ENCODE measurements at places on chromosomes 3 and 15.

GRCh38 chr15:57440799-57441198 is 64.5 kb downstream of the CGNL1 start:
- DNase-seq: peak; percentile 86

GRCh38 chr15:39651881-39652280 is 71.0 kb downstream of the THBS1 start:
- no peak for DNase-seq

DNA sequence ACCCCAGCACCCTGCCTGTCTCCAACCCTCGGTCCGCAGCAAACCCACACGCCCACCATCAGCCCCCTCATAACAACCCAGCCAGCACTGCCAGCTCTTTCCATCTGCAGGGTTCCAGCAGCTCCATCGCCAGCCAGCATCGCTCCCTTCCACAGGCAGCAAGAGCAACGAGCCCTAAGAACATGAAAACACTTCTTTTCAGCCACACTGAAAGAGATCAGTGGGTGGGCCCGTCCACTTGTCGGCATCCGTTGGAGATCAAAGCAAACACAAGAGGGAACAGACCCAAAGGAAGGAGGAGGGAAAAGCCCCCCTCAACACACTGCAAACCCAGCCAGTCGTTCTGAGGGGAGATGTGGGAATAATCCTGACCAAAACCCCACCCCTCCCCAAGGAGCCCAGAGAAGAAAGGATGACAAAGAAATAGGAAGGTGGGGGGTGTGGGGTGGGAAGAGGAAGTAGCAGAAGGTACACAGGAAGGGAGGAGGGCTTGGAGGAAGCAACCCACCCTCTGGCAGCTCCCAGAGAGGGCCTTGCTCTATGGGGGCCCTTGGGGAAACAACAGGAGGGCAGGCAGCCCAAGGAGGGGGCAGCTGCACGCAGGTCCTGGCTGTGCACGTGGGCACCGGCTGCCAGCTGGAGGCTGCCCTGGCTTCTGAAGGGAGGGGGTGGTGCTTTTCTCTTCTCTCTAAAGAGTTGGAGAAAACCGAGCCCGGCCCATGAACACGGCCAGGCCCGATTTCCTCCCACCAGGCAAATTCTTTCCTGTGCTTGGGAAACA is 473.6 kb upstream of the PROK2 start:
- no peak for DNase-seq

DNA sequence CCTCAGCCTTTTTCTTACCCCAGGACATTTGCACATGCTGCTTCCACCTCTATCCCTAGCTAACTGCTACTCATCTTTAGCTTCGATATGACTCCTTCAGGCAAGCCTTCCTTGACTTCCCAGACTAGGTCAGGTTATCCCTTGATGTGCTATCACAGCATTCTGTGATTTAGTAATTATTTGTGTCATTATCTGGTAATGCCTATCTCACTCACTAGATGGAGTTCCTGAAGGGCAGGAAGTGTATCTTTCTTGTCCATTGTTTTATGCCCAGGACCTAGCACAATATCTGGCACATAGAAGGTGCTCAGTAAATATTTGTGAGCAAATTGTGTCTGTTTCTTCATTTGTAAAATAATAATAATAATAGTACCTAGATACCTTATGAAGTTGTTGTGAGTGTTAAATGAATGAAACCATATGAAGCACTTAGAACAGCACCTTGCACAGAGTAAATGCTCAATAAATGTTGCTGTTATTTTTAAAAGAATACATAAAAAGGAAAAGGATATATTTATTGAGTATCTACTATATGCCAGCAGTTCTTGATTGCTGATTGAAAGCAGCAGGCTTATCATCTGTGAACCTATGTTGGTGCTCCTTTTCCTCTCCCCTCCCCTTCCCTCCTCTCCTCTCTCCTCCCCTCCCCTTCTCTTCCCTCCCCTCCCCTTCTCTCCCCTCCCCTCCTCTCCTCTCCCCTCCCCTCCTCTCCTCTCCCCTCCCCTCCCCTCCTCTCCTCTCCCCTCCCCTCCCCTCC is 31.5 kb downstream of the SQOR start:
- DNase-seq: no peak

DNA sequence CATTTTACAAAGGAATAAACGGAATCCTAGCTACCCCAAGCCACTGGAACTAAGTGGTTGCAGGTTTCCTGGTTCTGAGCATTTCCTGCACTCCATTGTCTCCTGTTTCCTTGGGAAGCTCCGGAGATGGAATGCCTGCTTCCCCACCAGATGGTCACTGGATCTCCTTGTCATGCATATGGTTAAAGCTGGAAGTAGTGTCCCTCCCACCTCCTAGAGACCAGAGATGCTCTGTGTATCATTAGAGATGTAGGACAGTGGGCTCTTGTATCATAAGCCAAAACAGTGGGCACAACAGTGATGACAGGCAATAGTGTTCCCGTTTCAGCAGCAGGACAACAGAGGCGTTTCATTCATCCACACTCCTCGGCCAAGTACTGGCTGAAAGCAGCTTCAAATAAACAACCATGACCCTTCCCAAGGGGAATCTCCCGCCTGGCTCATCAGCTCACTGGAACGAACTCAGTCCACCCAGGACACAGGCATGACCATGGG is 136.2 kb upstream of the EIF1B start:
- DNase-seq: no peak

DNA sequence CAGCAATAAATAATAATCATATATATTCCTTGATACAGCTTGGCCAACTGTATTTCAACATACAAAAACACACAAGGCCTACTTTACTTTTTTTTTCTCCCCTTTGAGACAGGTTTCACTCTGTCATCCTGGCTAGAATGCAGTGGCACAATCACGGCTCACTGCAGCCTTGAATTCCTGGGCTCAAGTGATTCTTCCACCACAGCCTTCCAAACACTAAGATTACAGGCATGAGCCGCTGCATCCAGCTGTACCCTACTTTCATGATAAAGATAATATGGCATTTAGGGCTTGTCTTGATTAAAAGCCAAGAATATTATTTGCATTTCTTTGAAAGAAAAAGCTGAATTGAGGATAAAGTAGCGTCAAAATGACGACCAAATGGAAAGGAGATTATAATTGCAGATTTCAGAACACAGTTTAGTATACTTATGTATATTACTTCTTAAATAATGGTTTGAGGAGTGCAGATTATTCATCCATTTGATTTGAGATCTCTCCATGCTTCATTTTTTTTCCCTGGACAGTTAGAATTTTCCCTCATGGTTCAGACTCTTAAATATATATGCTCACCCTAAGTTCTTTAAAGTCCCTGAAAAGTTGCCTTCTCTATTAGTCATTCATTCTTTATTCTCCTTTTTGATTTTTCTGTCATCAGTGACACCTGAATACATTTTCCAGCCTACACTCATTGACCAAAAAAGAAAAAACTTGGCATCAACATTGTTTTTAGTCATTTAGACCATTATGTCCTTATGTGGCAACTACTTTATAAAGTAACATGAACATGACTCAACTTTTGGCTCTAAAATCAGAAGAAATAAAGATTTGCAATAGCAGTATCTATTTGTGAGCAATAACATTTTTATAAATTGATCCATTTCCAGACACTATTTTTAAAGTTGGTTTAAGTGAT is 48.5 kb upstream of the MLF1 start:
- no peak for DNase-seq

- DNase-seq: no peak
These were observed 7.3 kb downstream of the TMCO5A start for GRCh38 chr15:37941779-37942178.

DNA sequence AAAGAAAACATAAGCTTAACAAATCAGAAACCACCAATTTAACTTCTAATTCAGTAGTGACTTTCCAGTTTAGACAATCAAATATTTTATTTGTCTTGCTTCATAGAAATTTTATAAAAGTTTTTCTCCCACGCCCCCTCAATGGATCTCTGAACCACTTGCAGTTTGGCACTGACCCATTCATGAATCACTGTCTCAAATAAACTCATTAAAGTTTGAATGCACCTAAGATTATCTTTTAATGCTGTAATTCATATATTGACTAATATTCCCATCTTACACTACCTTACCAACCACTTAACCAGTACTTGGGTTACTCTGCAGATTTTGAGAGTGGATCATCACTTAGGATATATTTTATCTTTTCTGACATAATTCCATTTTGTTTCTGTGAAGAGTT is 880.2 kb downstream of the OTOL1 start:
- no peak for DNase-seq

DNA sequence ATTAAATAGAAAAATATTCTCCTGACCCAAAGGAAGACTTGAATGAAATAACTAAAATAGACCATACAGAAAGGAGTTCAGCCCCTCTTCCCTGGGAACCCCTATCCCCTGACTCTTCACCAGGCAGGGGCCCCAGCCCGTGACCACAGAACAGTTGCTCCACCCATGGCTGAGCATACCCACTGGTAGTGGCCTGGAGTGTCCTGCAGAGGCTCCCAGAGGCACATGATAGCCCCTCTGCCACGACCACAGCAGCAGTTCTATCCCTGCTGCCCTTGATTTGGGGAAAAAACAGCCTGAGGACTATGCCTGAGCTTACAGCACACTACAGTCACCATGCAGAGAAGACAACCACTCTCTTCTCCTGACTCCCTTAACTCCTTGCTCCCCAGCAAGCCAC is 31.8 kb downstream of the TTC14 start:
- DNase-seq: no peak

DNA sequence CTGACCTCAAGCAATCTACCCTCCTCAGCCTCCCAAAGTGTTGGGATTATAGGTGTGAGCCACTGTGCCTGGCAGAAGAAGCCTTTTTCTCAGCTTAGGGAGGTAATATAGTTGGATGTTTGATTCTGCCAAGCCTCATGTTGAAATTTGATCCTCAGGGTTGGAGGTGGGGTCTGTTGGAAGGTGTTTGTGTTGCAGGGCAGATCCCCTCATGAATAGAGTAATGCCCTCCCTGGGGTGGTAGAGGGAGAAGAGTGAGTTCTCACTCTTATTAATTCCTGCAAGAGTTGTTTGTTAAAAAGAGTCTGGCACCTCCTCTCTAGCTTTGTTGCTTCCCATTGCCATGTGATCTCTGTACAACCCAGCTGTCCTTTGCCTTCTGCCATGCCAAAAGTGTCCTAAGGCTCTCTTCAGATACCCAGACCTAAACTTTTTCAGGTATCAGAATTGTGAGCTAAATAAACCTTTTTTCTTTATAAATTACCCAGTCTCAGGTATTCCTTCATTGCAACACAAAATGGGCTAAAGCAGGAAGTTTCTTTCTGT is 16.4 kb downstream of the NECTIN3 start:
- no peak for DNase-seq

- no peak for DNase-seq
These were observed 46.1 kb upstream of the TMEM158 start for GRCh38 chr3:45272032-45272810.

GRCh38 chr3:89795506-89795905 is 688.1 kb downstream of the EPHA3 start:
- no peak for DNase-seq

DNA sequence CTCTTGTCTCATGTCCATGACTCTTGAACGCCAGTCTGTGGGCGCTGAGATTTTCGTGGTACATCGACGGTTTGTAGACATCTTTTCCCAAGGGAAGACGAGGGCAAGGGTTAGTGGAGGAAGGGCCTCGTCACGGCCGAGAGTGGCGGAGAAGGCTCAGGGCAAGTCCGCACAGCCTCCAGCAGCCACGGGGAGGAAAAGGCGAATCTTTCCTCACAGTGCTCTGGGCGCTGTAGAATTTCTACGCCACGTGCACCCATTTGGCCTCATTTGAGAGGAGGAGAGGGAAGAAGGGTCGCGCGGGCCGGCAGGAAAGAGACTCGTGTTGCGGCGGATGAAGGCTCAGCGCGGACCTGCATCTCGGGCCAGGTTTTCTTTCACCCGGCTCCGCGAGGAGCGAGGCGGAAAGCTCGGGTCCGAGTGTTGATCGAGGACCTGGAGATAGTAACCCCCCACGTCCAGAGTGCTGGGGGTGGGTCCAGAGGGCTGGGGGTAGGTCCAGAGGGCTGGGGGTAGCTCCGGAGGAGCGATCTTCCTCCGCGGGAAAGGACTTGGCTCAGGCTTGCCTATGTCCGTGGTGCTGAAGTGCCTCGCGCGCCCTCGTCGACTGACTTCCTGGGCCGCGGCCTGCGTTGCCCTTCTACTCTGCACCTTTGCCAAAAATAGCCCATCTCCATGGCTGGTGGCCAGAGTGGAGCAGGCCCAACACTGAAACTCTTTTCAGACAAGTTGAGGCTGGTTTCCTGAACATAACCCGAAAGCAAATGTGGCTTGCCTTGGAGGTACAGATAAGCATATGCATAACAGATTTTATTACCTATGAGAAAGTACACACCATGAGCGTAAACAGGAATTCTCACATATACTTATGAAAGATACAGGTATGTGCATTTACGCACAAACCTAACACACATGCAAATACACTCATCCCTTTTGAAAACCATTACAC is 1.1 kb downstream of the SLC35G2 start:
- no peak for DNase-seq

DNA sequence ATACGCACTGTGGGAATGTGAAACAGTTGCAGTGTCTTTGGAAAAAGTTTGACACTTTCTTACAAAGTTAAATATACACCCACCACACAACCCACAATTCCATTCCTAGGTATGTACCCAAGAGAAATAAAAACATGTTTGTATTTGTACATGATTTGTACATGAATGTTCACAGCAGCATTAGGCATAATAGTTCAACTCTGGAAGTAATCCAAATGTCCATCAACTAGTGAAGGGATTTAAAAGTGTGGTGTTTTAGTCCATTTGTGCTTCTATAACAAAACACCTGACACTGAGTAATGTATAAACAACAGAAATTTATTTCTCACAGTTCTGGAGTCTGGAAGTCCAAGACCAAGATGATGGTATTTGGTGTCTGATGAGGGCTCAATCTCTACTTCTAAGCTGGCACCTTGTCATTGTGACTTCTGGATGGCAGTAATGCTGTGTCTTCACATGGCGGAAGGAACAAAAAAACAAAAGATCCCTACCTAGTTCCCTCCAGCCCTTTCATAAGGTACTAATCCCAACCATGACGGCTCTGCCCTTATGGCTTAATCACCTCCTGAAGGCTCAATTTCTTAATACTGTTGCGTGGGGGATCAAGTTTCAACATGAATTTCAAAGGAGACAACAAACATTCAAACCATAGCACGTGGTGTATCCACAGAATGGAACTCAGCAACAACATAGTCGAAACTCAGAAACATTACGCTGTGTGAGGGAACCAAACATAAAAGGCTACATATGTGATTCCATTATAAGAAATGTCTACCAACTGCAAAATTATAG is 120.5 kb downstream of the AQP9 start:
- no peak for DNase-seq

DNA sequence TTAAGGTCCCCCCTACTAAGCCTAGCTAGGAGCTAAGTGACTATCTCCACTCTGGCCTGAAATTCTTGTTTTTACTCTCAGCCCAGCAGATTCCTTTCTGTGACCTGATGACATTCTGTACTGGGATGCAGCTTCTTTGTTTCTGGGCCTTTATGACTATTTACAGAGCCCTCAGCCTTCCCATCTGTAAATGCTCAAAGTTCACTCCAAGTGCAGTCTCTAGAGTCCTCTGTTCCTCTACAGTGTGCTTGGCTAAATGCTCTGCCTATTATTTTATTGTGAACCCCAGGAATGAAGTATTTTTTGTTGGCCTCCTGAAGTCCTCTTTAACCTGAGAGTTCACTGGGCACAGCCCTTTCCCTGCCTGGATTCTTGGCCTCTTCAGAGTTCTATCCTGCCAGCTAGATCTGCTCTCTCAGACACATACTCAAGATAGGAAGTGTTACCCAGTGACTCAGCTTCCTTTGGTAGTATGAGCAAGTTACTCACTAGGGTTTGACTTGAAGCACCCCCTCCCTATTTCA is 278.1 kb upstream of the P2RY1 start:
- peak; percentile 22 for DNase-seq

GRCh38 chr15:99983171-99983885 is 250.1 kb upstream of the LYSMD4 start:
- no peak for DNase-seq

GRCh38 chr3:2603692-2604289 is 505.1 kb downstream of the CNTN4 start:
- no peak for DNase-seq

All from non-pigmented ciliary epithelial cell (primary cell).